ENCODE measurements at places on chromosomes 1 and 21. TPM values are rescaled to one million over a fixed set of nuclear protein-coding genes. Genes with fewer than 3 reads are reported as not detected.

CCDC27 gene
- total RNA-seq = not detected

OR6N1 gene
- not detected for total RNA-seq

MAD2L2 gene
- total RNA-seq = 44.2 TPM

TTF2 gene
- 20.5 TPM for total RNA-seq

PTTG1IP gene
- 253 TPM for total RNA-seq

RUSC1 gene
- total RNA-seq = 15.7 TPM

SLC5A9 gene
- not detected for total RNA-seq

B3GALT5 gene
- total RNA-seq = 0.15 TPM

TMPRSS3 gene
- total RNA-seq = not detected

LAD1 gene
- not detected for total RNA-seq

SLC9C2 gene
- total RNA-seq = not detected

NBPF10 gene
- 2.0 TPM for total RNA-seq

UHMK1 gene
- total RNA-seq = 82.0 TPM

DNAI4 gene
- 5.4 TPM for total RNA-seq

VASH2 gene
- total RNA-seq = 0.99 TPM

HORMAD1 gene
- not detected for total RNA-seq
